ENCODE measurements at places on chromosomes 13 and 19.

DNA sequence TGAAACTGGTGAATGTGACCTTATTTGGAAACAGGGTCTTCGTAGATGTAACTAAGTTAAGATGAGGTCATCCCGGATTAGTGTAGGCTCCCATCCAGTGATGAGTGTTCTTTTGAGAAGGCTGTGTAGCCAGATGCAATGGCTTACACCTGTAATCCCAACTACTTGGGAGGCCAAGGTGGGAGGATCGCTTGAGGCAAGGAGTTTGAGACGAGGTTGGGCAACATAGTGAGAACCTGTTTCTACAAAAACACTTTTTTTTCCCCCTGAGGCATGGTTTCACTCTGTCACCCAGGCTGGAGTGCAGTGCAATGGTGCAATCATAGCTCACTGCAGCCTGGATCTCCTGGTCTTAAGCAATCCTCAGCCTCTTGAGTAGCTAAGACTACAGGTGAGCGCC, 36.4 kb downstream of the FBN3 start:
- no peak for DNase-seq

DNA sequence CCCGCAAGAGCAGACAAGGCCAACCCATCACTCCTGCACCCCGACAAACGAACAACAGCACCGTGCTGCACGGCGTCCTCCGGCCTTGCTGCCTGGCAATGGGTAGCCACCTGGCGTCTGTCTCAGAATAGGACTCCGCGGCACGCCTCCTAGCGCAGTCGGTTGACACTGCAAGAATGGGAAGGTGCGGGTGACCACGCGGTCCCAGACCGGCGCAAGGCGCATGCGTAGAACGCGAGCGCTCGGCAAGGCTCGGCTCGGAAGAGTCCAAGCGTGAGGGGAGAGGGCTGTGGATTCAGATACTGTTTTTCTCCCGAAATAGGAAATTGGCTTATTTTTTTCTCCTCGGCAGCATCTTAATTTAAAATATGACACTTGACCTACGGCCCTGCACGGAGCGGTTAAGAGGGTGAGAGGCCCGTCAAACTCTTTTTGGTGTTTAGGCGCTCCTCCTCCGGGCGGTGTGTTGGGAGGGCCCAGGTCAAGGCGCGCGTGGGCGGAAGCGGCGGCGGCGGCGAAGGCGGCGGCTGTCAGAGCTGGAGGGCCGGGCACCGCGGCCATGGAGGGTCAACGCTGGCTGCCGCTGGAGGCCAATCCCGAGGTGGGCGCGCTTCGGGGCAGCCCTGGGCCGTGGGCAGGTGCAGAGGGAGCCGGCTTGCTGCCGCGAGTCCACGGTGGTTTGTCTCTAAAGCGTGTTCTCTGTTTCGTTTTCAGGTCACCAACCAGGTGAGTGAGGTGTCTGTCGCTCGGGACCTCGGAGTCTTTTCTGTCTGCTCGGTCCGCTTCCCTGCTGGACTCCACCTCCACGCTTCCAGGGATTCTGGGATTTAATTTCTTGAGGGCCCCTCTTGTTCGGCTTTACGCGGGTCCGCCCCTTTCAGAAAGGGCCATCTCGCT, at the start of gene UCHL3:
UCHL3 (plus strand) TSS at position 530 of the 897 bp plus-strand sequence; CDS start at position 560, 30 bp downstream.
- peak; percentile 95 for DNase-seq

GRCh38 chr19:51887522-51888498, at the start of gene ZNF577:
Gene ZNF577 (minus strand): TSS chr19:51887951. CDS start chr19:51880382, 7,569 bp downstream.
- peak; percentile 88 for DNase-seq

- DNase-seq, result no peak
These were observed 82.4 kb upstream of the STARD13 start for GRCh38 chr13:33367926-33368325.

GRCh38 chr19:55353803-55354697, 469 bp downstream of the COX6B2 start:
- peak; percentile 54 for DNase-seq
